ENCODE measurements at places on chromosomes 12 and 14. TPM values are rescaled to one million over a fixed set of nuclear protein-coding genes. Genes with fewer than 3 reads are reported as not detected.
A peak's percentile ranks its signal among the peaks of the same experiment; 100 is the strongest.

GRCh38 chr12:40225984-40226602 lies 1.3 kb downstream of the LRRK2 start:
- DNase-seq, result no peak
- no peaks in the 10 kb centered on the region for H3K36me3 ChIP-seq
- peaks cover 4% of the 10 kb centered on the region for H3K4me1 ChIP-seq

DNA sequence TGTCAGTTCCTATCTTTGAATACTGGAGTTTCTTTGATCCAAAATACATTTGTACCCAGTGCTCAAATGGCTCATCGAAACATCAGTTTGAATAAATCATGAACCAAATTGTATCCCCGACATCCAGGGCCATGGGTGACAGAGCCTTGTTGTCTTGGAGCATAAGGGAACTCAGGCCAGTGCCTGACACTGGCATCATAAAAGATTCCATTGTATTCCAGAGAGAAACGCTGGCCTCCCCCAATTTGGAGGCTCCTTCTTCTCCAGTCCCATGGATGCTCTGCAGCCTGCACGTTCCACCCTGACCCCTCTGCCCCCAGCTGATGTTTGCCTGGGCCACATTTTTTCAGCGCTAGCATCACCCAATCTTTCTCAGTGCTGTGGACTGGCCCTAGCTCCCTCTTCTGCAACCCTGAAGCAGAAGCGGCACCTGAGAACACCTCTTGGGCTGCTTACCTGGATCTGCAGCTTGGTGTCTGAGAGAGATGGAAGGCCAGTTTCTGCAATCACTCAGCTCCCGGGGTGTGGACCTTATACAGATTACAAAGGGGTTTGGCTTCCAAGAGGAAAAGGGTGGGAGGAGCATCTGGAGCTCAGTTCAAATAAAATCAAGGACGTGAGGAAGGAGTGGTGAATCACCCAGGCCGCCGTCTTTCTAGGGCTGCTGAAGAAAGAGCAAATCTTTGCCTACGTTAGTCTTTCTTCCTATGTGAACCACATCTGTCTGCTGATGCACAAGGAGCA lies at the start of gene RNASE1:
Gene RNASE1, minus strand, starts transcription at position 504 of the 744 bp plus-strand sequence. CDS start 776 bp downstream, outside the sequence.
- no peak for DNase-seq
- peaks cover 19% of the 10 kb centered on the region for H3K27me3 ChIP-seq
- H3K4me3 ChIP-seq, result no peak within 1 kb of the TSS
- no peak within 1 kb of the TSS for H3K27ac ChIP-seq
- no peaks in the 10 kb centered on the region for H3K4me1 ChIP-seq

- no peaks in the 10 kb centered on the region for H3K4me1 ChIP-seq
- H3K36me3 ChIP-seq, result no peaks in the 10 kb centered on the region
Observed at GRCh38 chr12:16563504-16563903, 42.5 kb downstream of the LMO3 start.

- H3K4me1 ChIP-seq, result peaks cover 3% of the 10 kb centered on the region
- H3K27ac ChIP-seq, result no peak overlapping the region
- no peaks in the 10 kb centered on the region for H3K27me3 ChIP-seq
- DNase-seq, result no peak
- no peaks in the 10 kb centered on the region for H3K36me3 ChIP-seq
- H3K4me3 ChIP-seq, result no peak overlapping the region
Observed at GRCh38 chr14:33563191-33563900, 387.5 kb downstream of the EGLN3 start.

DNA sequence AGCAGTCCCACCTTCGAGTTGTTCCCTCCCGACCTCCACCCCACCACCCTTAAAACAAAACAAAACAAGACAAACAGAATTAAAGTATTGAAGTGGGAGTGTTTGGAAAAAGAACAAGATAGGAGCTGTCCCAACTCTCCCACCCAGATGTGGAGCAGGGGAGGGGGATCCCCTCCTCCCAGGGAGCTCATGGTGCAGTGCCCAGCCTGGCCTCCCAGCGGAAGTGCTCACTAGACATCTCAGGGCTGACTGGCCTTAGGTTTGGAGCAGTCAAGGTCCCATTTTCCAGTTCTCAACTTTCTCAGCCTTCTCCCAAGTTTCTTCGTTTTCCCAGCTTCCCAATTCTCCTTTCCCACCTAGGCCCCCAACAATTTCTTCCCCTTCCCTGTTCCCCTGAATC lies 2.9 kb downstream of the SP7 start:
- no peak for DNase-seq
- H3K27ac ChIP-seq, result peak overlapping the region; percentile 58
- H3K4me3 ChIP-seq, result no peak overlapping the region
- H3K36me3 ChIP-seq, result no peaks in the 10 kb centered on the region

GRCh38 chr12:67804168-67804567 lies 155.6 kb downstream of the DYRK2 start:
- no peak for DNase-seq
- H3K36me3 ChIP-seq, result no peaks in the 10 kb centered on the region
- no peak overlapping the region for H3K4me3 ChIP-seq
- H3K27me3 ChIP-seq, result no peaks in the 10 kb centered on the region
- H3K27ac ChIP-seq, result no peak overlapping the region
- peaks cover 5% of the 10 kb centered on the region for H3K4me1 ChIP-seq

GRCh38 chr14:84535976-84536375 lies 994.0 kb upstream of the FLRT2 start:
- H3K27ac ChIP-seq, result no peak overlapping the region
- H3K36me3 ChIP-seq, result no peaks in the 10 kb centered on the region
- H3K4me3 ChIP-seq, result no peak overlapping the region
- H3K27me3 ChIP-seq, result no peaks in the 10 kb centered on the region
- DNase-seq, result no peak

DNA sequence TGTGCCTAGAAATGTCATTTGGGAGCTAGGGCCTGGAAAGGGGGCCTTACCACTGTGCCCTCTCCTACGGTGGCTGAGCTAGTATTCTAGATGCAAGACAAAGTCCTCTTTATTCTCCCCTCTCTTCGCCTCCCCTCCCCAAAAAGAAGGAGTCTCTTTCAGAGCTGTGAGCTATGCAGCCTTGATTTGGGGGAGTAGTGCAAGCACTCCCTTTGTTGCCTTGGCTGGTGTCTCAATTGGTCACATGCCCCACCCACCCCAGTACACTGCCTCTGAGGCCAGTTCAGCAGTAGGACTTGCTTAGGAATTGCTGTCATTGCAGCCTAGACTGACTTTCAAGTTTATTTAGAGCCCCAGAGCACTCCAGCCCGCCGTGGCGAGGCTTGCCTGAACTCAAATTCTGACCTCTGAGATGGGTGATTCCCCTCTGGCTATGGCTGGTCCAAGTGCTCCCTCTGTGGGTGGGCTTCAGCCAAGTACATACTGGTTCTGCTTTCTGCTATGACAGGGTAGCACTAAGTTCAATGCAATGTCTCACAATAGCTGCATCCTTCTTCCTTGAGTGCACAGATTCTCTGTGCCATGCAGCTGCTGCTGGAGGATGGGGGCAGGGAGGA lies 37.0 kb upstream of the FBXO33 start:
- H3K4me1 ChIP-seq, result no peaks in the 10 kb centered on the region
- H3K27ac ChIP-seq, result no peak overlapping the region
- peaks cover 3% of the 10 kb centered on the region for H3K27me3 ChIP-seq
- DNase-seq, result peak; percentile 36
- H3K4me3 ChIP-seq, result no peak overlapping the region

DNA sequence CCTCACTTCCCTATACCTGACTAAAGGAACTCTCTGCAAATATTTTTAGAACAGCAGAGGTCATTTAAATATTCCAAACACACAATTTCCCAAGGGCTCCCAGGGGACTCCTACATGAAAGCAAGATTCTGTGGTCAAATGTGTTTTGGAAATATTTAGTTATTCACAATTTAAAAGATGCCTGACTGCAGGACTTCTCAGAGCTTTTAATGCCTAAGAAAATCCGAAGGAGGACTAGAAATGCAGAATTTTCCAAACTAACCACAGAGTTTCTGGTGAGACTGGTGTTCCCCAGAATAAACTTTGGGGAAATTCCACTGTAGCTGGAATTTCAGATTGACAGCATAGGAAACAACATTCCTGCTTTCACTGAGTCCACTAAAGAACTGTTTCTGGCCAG lies 84.8 kb upstream of the MAP1LC3B2 start:
- H3K4me3 ChIP-seq, result no peak overlapping the region
- H3K36me3 ChIP-seq, result no peaks in the 10 kb centered on the region
- no peaks in the 10 kb centered on the region for H3K4me1 ChIP-seq
- no peak for DNase-seq

DNA sequence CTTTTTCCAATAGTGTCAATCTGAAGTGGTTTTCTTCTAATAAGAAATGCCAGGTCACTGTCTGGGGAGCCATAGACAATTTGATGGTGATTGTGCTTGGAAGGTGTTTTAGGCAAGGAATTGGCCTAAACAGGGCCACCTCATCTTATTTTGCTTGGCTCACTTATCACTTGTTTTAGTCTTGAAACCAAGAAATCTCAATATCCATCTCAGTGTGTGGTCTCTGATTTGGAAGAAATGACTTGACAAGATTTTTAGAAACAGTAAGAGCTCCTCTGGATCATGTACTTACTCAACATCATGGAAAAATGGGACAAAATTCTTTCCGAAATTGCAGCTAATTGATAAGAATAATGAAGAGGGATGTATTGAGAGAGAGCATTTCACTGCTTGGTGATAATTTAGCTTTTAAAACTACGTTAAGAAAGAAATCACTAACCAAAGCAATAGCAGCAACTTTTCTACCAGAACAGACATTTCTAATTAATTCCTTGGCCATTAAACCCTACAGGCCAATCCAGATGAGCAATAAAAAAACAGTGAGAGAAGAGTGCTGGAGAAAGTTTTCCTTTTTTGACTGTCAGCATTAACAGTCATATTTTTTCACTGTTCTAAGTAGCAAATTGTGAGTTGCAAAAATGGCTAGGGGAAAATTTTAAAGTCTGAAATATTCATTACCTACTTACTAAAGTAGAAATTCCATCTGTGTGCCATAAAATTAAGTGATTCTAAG lies 157.3 kb downstream of the AEBP2 start:
- no peaks in the 10 kb centered on the region for H3K4me1 ChIP-seq
- DNase-seq, result no peak

DNA sequence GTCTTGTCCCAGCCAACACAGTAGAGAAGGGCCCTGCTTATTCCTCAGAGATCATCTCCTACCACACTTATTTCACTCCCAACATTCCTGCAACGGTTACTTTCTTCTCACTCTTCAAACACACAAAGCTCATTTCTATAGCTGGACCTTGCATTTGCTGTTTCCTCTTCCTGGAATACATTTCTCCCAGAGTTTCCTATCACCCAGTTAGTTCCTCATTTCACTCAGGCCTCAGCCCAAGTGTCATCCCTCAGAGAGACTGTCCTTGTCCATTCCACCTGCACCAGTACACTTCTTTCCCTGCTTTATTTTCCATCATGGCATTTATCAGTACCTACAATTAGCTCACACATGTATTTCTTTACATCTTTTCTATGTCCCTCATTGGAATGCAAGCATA lies 14.7 kb upstream of the STK38L start:
- H3K4me1 ChIP-seq, result no peaks in the 10 kb centered on the region
- no peak overlapping the region for H3K27ac ChIP-seq
- no peak overlapping the region for H3K4me3 ChIP-seq
- no peak for DNase-seq
- H3K27me3 ChIP-seq, result no peaks in the 10 kb centered on the region

- no peak overlapping the region for H3K4me3 ChIP-seq
- no peak for DNase-seq
- H3K27ac ChIP-seq, result no peak overlapping the region
- no peaks in the 10 kb centered on the region for H3K36me3 ChIP-seq
- H3K4me1 ChIP-seq, result no peaks in the 10 kb centered on the region
Observed at GRCh38 chr14:96117101-96117897, 78.1 kb downstream of the C14orf132 start.

RND1 gene
- 4.9 TPM for total RNA-seq

- no peaks in the 10 kb centered on the region for H3K27me3 ChIP-seq
- peak overlapping the region; percentile 57 for H3K27ac ChIP-seq
- no peak for DNase-seq
- peaks cover 27% of the 10 kb centered on the region for H3K4me1 ChIP-seq
Observed at GRCh38 chr12:15575671-15576541, 213.3 kb downstream of the EPS8 start.

DNA sequence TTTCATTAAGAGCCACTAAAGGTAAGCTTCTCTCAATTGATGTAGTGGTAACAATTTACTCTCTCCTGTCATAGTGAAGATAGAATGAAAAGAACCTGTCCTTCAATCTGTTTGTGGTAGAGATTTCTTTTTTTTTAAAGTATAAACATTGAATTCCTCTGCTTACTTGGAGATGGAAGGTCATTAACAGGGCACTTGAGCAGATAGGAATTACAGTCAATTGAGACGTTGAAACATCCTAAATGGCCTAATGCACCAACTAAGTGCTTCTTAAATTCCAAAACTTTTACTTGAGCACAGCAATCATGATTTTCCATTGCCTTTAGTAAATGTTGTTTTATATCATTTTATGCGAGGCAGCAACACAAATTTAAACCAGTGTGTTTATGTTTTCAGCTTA lies 241.4 kb downstream of the FOXG1 start:
- no peak overlapping the region for H3K4me3 ChIP-seq
- no peak for DNase-seq
- H3K36me3 ChIP-seq, result no peaks in the 10 kb centered on the region
- no peak overlapping the region for H3K27ac ChIP-seq
- H3K4me1 ChIP-seq, result no peaks in the 10 kb centered on the region

DNA sequence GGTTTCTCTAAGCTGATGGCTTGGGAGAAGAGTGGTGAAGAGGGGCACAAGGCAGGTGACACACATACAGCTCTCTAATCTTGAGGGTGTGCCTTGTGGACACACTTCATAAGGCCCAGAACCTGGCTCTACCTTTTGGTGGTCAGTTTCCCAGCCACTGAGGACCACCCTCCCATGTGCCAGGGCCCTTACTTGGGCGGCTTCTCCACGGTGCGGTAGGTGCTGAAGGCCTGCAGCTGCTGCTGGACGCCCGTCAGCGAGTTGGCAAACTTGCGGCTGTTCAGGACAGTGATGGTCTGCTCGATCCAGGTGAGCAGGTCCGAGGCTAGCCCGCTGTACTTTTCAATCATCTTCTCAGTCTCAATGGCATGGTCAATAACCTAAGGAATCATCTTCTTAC lies 80.2 kb downstream of the SPTB start:
- no peaks in the 10 kb centered on the region for H3K4me1 ChIP-seq
- no peak for DNase-seq
- peaks cover 7% of the 10 kb centered on the region for H3K27me3 ChIP-seq
- H3K4me3 ChIP-seq, result no peak overlapping the region
- no peaks in the 10 kb centered on the region for H3K36me3 ChIP-seq

DNA sequence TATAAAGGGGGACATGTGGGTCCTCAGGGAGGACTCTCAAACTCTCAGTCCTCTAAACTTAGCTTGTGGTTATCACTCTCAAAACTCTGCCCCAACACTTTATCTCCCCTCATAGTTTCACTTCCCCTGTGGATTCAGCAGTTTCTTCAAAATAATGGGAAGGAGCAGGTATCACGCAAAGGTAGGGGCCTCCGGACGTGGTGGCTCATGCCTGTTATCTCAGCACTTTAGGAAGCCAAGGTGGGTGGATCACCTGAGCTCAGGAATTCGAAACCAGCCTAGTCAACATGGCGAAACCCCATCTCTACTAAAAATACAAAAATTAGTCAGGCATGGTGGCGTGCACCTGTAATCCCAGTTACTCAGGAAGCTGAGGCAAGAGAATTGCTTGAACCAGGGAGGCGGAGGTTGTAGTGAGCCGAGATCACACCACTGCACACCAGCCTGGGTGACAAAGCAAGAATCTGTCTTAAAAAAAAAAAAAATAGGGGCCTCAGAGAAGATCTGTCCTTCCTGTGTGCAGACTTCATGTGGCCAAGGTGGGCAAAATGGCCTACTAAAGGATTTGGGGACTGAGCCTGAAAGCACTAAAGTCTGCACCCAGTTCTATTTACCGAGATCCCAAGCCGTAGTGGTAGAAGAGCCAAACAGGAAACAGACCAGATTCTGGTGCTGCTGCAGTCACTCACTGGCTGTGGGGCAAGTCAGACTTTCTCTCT lies 6.4 kb downstream of the ITGB7 start:
- peaks cover 53% of the 10 kb centered on the region for H3K4me1 ChIP-seq
- H3K4me3 ChIP-seq, result peak overlapping the region; percentile 69
- DNase-seq, result peak; percentile 40
- H3K36me3 ChIP-seq, result peaks cover 51% of the 10 kb centered on the region
- peak overlapping the region; percentile 80 for H3K27ac ChIP-seq
